ENCODE measurements at places on chromosomes 3 and 15.
A peak's percentile ranks its signal among the peaks of the same experiment; 100 is the strongest.

DNA sequence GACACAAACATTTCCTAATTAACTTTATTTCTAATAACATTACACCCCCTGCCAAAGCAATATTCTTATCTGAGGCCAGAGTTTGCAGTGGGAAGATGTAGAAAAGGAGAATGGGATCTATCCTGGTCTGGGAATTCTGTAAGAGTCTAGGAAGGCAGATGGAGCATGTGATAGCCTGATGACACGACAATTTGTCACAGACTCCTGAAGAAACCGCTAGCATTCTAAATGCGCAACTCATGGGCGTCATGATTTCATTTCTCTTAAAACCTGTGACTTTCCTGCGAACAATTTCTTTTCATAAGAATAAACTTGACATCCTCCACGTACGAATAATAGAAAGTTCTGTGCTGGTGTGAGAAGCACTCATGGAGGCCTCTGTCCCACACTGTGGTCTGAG, 72.9 kb upstream of the ATP10A start:
- no peak for DNase-seq

- no peak for DNase-seq
Observed at GRCh38 chr3:180284331-180285110, 247.8 kb upstream of the PEX5L start.

GRCh38 chr3:196081002-196081833, 672 bp downstream of the TFRC start:
- DNase-seq, result peak; percentile 64

- DNase-seq, result no peak
Observed at GRCh38 chr3:175356899-175357324, 497.8 kb downstream of the NAALADL2 start.

GRCh38 chr15:79208179-79208578, 74.3 kb upstream of the ANKRD34C start:
- DNase-seq, result no peak

DNA sequence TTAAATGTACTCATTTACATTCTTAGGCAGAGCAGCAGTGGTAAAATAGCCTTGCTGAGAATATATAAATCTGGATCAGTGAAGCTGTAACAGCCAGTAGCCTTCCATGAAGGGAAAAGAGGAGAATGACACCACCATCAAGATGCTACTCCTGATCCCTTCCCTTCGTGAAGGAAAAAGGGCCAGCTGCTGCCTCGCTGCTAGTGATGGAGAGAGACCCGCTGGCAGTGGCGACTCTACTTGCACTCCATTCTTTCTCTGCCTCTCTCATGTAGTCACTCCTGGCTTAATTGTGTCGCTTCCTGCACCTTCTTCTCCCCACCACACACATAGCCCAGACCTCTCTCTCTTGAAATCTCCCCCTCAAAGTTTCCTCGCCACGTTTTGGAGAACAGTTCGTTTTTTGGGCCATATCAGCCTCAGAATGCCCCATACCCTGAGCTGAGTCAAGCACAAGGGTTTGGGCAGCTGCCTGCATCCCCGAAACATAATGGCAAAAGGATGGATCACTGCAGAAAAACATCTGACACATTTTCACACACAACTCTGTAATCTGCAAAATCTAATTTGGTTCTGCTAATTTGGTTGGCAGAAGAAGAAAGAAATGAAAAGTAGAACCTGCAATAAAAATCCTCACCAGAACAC, 460.3 kb upstream of the IL12A start:
- DNase-seq, result no peak

All from activated CD4-positive, alpha-beta T cell treated with anti-CD3 and anti-CD28 coated beads, Interleukin-2, Interleukin-6, amounts not matched to agents 100 ng/mL and 50 ng/mL, durations not matched to agents 16 hours and 8 hours (primary cell).